ENCODE measurements at places on chromosomes 4 and X.
A peak's percentile ranks its signal among the peaks of the same experiment; 100 is the strongest.

DNA sequence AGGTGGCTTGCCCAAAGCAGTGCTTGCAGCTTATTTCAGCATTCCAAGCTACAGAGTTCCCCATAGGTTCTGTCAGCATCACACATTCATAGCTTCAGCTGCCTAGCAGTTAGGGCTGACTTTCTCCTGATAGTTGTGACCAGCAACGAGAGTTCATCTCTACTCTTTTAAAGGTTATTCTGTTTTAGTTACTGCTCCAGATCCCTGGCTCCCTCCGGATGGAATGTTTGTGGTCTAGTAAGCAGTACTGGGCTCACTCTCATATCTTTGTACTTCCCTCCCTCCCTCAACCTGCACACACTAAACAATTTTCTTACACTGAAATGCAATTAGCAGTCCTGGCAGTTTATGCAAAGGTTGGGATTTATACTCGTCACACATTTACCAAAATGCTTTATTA, 43.9 kb downstream of the PTTG2 start:
- DNase-seq = no peak

GRCh38 chrX:107826238-107827029, 768 bp downstream of the MID2 start:
- peak; percentile 13 for DNase-seq

GRCh38 chr4:73952352-73952751, 29.5 kb downstream of the PF4 start:
- DNase-seq = no peak

- no peak for DNase-seq
Measured at GRCh38 chr4:87975466-87975865, at the start of gene SPP1. TSS of gene SPP1 (plus strand) at chr4:87975714. CDS start at chr4:87976896, 1,182 bp downstream.

- DNase-seq = no peak
Measured at GRCh38 chr4:85656759-85657505, 182.0 kb downstream of the ARHGAP24 start.

DNA sequence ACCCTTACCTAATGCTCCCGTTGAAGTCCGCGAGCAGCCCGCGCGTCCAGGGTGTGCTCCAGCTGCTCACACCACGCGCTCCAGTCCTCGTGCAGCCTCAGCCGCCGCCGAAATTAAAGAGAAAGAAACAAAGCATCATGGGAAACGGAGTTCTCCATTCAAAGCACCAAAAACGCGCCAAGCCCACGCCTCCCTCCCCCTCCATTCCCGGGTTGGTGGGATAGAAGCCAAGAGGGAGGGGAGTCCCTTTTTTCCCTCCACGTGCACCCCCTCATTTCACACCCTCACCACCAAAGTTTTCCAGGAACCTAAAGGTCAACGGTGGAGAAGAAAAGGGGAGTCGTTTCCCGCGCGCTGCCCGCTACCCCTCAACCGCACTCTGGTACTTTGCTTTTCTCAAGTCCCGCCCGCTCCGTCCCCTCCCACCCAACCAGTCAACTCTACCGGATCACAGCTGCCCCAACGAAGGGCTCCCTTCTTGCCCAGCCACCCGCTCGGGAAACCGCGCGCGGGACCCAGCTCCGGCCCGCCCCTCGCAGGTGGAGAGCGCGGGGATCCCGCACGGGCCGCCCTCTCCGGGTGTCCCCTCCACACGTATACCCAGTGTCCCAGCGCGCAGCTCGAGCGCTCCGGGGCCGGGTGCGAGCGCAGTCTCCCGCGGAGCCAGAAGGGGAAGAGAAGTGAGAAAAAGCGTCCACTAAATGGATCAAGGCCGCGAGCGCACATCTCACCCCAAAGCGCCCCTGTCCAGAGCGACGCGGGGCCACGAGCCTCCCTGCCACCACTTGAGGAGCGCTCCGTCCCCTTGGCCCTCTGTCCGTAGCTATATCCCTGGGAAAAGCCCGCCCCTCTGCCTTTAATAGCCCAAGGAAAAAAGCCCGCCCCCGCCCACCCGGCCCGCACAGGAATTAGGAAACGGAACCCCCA, 65.1 kb upstream of the CCDC160 start:
- no peak for DNase-seq

DNA sequence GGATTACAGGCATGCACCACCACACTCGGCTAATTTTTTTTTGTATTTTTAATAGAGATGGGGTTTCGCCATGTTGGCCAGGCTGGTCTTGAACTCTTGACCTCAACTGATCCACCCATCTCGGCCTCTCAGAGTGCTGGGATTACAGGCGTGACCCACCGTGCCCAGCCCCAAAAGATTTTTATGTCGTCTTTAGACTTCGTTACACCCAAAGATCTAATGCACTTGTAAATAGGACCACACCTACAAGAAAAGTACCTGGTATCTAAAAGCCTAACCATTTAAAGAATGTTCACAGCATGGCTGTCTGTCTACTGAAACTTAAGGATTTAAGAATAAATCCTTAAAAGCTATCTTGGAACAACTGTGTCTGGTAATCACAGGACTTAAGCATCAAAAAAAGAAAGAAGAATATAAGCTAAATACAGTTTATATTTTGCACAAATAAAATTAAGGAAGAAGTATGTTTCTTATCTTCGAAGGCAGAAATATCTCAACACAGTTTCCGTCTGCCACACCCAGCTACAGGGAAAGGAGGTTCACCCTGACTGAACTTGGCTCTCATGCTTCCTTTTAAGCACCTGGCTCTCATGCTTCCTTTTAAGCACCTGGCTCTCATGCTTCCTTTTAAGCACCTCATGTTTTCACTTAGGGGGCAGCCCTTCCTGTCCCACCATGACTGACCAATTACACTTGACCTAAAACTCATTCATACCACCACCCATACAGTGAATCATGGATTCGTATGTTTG, 92.0 kb upstream of the STS start:
- DNase-seq = no peak

GRCh38 chr4:98658287-98659105, at the start of gene TSPAN5:
TSS of gene TSPAN5 (minus strand) at chr4:98658611.
- peak; percentile 55 for DNase-seq

GRCh38 chrX:49042581-49043219, 457 bp downstream of the TFE3 start:
- no peak for DNase-seq

DNA sequence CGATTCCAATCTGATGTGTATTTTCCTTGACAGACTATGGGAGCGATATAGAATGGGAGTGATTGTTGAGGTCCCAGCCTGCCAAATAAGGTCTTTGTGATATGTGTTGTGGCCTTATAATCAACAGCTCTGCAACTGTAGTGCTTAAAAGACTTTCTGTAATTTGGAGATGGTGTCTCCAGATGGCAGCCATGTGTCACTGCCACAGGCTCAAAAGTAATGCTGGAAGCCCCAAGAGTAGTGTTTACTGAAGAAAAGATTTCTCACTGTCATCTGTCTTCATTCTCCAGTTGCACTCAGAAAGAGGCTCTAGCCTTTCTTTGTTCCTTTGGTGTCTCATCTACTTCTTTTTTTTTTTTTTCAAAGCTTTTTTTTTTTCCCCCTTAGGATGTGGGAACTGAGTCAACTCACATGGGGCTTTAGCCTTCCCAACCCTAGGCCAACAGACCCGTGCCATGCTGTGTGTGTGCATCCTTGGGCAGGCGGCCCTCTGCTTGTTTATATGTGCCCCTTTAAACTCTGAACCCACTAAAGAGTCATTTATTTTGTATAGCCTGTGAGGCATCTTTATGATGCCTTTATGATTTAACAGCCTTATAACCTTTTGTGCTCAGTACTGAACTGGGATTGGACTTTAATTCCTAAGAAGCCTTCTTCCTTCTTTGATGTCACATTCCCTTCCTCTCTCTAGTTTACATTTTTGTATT, 15.6 kb downstream of the SRPX2 start:
- DNase-seq = no peak

DNA sequence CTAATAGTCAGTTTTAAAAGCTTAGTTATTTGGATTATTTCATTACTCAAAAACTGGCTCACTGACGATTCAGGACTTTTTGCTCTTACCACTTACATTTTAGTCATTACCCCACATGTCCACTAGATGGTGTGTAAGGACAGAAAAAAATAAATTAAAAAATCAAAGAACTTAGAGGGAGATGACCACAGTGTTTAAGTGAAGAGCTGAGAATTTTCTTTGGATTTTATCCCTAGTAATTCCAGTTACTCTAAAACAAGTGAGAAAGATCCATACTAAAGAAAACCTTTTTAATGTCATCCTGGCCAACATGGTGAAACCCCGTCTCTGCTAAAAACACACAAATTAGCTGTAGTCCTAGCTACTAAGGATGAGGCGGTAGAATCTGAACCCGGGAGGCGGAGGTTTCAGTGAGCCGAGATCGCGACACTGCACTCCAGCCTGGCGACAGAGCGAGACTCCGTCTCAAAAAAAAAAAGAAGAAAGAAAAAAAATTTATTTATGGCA, 26.4 kb upstream of the TMPRSS11B start:
- no peak for DNase-seq

DNA sequence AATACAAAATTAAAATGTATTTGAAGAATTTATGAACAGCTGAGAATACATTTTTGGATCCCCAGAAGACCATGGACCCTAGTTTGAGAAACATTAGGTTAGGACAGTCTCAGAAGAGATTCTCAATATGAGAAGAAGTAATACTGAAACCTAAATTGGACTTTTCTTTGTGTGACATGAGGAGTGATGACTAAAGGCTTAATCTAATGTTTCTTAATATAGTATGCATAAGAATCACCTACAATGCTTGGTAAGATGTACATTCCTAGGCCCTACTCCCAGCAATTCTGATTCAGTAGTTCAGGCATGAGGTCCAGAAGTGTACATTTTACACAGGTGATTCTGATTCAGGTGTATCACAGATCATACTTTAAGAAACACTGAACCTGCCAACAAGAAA, 31.6 kb upstream of the HUWE1 start:
- DNase-seq = no peak

DNA sequence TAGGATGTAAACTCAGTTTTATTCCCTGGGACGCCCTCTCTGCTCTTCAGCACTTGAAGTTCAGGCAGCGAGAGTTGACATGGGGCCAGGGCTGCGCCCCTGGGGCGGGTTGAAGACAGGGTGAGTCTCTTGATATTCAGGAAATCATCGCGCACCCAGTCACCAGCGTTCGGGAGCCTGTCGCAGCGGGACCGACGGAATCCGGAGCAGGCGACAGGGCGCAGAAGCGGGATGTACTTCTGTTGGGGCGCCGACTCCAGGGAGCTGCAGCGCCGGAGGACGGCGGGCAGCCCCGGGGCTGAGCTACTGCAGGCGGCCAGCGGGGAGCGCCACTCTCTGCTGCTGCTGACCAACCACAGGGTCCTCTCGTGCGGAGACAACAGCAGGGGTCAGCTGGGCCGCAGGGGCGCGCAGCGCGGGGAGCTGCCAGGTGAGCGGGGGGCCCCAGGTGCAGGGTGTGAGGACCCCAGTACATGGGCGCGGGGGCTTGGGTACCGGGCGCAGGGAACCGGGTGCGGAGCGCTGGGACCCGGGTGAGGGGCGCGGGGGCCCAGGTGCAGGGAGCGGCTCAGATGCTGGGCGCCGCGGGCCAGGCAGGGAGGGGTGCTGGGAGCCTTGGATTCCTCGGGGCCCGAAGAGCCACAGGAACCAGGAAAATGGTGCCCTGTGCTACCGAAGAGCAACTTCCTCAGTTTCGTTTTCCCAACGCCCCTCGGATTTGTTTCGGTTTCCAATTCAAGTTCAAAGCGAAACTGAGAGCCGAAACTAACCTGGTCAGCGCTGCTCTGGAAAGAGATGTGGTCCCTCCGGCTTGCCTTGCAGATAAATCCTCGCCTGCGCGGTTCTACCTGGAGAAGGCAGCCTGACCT, at the start of gene HERC6:
Gene HERC6, plus strand, starts transcription at position 162 of the 869 bp plus-strand sequence. Its CDS starts 70 bp downstream, at position 232.
- peak; percentile 41 for DNase-seq

DNA sequence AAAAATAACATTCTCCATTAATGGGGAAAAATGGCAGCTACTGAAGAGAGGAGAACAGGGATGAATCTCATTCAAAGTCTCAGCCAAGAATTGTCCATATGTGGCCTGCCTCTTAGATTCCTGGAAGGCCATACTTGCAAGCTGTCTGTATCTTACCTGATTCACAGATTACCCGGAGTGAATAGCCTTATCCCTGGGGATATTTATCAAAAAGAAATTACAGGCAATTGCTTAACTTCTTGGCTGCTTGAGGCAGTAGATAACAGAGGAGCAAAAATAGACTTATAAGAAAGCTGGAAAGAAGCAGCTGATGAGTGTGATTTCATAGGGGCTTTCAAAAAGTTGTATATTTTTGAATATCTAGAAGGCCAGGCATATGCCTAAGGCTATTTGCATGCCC, 68.8 kb upstream of the PPP1R2C start:
- no peak for DNase-seq

- no peak for DNase-seq
Measured at GRCh38 chr4:96459105-96459504, 619.2 kb downstream of the PDHA2 start.

DNA sequence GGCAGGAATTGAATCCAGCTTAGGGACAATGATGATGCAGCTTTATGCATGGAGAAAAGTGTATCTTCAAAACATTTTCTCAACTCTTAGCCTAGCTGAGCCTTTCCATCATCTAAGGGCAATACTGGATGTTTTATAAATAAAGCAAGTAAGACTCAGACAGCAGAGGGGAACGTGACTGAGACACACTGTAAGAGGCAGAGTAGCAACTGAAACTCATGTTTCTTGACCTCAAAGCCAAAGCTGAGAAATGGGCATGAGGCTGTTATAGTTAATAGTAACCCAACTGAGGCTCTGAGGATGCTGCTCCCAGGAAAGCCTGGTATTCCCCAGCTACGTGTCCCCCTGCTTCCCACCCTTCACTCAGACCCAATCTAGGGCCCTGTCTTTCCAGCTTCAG, 44.6 kb downstream of the ARHGEF9 start:
- no peak for DNase-seq

DNA sequence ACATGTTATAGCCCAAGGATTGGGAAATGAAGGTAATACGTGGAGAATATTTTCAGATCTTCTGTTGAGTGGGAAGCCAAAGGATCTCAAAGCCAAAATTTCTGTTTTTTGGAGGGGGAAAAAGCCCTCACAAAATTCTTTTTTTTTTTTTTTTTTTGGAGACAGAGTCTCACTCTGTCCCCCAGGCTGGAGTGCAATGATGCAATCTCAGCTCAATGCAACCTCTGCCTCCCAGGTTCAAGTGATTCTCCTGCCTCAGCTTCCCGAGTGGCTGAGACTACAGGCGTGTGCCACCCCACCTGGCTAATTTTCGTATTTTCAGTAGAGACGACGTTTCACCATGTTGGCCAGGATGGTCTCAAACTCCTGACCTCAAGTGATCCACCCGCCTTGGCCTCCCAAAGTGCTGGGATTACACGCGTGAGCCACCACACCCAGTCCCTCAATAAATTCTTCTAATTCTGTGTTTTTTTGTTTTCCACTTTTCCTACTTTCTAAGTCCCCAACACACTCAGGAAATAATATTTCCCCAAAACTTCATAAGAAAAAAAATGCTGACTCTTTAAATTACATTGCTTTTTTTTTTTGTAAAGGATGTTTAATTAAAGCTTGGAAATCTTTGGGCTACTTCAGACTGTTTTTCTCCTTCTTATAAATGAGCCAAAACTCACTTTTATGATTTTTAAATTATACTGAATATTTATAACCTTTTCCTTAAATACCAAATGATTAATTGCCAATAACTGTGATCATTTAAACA, 51.6 kb downstream of the RPS3A start:
- DNase-seq = no peak

DNA sequence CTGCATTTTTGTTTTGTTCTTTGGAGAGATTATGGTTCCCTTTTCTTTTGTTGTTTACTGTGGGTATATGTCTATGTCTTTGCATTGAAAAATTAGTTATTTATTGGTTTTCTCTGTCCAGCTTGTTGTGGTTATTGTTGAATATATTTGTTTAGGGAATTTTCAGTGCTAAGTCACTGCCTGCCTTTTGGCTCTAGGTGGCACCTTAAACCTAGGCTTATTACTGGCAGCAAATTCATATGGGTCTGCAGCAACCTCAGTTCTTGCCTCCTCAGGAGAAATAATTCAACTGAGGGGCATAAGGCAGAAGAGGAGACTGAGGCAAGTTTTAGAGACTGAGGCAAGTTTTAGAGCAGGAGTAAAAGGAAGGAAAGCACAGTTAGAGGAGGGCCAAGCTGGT, 1157.3 kb upstream of the AGA start:
- no peak for DNase-seq
